ENCODE measurements at places on chromosomes 3 and 15.

DNA sequence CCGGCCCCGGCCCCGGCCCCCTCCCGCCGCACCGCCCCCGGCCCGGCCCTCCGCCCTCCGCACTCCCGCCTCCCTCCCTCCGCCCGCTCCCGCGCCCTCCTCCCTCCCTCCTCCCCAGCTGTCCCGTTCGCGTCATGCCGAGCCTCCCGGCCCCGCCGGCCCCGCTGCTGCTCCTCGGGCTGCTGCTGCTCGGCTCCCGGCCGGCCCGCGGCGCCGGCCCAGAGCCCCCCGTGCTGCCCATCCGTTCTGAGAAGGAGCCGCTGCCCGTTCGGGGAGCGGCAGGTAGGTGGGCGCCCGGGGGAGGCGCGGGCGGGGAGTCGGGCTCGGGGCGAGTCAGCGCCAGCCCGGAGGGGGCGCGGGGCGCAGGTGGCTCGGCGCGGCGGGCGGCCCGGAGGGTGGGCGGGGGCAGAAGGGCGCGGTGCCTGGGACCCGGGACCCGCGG, 352 bp downstream of the CHRD start:
- DNase-seq = peak; percentile 60

DNA sequence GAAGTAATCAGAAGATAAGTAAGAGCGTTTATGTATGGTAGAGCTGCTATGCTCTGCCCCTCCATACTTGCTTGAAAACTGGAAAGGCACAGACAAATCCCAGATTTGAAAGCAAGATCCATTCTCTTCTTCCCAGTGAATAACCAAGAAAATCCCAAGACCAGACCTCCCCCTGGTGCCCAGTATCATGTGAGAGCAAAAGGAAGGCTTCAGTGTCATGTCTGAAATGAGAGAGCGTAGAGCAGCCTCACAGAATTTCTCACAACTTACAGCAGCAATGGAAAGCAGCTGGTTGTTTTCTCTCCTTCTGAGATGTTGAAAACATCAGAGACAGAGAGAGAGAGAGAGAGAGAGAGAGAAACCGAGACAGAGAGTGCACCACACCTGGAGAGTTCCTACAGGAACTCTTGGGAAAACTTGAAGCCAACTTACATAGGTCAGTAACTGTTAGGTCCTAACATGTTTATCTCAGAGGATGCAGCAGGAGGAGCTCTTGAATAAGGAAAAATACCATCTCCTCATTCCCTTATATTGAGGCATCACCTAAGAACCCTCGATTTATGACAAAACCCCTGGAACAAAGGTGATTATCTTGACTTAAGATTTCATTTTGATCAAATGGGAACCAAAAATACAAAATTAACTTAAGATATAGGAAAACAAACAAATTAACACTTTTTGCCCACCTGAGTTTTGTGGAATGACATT, 273.3 kb downstream of the NSUN3 start:
- no peak for DNase-seq

DNA sequence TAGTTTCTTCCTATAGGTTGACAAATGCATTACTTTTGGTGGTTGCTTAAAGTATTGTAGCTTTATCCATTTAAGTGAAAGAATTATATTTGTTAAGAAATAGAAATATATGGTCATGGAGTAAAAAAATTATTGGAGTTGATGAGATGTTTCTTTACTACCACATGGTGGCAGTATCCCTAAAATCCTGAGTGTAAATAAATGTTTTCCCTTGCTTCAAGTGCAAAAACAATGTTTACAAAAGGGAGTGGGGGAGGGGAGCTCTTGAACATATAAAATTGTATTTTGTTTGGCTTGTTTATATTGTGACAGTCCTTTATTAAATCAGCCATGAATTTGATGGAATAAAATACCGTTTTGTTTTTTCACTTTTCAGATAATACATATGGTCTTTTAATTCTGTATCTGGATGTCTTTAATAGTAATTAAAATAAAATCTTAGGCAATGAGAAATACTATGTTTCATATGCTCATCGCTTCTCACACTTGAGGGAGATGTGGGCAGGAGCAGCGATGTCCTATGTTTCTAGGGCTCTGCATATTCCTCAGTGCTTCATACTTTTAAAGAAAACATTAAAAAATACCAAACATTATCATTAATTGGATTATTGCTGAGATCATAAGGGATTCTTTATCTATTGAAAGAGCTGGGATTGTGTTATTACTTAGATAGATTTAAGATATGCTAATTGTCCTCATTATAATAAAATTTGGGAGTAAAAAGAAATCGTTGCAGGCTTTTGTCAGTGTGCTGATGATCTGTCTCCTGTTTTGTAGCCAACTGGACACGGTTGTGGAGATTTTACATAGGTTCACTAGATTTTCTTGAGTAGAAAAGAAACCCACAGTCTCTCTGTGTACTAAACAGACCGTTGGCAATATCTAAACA, 349.7 kb downstream of the TUSC7 start:
- no peak for DNase-seq

- DNase-seq = no peak
Measured at GRCh38 chr3:70272798-70273197, 39.6 kb downstream of the MDFIC2 start.

DNA sequence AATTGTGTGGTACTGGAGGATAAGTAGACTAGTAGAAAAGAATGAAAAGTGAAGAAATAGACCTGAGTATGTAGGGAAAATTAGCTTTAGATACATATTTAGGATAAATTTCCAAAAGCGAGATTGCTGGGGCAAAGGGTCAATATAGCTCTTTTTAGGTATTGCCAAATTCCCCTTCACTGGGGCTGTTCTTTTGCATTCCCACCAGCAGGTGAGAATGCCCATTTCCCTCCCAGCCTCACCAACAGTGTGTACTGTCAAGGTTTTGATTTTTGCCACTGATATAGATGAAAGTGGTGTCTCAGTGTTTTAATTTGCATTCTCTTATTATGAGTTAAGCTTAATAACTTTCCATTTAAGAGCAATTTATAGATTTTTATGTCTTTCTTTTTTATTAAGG, 35.7 kb upstream of the BHLHE40 start:
- DNase-seq = peak; percentile 35

- DNase-seq = no peak
Measured at GRCh38 chr3:119628816-119629445, 31.2 kb downstream of the PLA1A start.

DNA sequence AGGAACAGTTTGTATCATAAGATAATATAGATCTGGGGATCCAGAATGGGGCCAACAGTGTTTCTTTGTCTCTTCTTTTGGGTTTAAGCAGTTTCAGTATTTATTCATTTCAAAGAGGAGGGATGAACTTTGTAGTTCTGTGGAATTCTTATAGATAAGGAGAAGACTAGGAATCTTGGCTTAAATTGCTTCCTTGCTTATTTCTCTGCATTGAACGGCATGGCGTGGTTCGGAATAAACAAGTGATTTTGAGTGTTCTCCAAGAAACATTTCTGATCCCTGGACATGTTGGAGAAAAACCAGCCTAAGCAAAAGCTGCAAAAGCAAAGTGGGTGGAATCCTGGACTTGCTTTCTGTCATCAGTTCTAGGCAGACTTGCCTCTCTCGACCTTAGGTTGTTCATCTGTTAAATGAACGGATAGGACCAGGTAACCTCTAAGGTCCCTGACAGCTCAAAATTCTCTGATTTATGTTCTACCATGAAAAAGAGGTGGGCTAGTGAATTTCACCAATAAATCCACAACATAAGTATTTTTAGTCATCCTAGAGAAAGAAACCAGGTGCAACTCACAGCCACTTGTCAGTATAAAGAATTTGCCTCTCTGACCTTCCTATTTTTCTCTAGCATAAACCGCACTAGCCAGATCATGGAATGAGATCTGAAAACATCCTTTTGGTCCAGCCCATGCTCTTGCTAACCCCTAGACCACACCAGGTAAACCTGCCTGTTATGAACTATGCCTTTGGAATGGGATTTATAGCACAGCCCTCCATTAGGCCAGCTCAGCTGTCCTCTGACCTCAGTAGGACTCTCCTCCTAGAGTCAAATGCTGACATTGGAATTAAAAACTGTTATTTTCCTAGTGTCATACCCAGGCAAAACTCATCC, 78.8 kb downstream of the CLDN11 start:
- no peak for DNase-seq

- peak; percentile 61 for DNase-seq
Measured at GRCh38 chr15:59174835-59175831, 31.5 kb upstream of the LDHAL6B start.

DNA sequence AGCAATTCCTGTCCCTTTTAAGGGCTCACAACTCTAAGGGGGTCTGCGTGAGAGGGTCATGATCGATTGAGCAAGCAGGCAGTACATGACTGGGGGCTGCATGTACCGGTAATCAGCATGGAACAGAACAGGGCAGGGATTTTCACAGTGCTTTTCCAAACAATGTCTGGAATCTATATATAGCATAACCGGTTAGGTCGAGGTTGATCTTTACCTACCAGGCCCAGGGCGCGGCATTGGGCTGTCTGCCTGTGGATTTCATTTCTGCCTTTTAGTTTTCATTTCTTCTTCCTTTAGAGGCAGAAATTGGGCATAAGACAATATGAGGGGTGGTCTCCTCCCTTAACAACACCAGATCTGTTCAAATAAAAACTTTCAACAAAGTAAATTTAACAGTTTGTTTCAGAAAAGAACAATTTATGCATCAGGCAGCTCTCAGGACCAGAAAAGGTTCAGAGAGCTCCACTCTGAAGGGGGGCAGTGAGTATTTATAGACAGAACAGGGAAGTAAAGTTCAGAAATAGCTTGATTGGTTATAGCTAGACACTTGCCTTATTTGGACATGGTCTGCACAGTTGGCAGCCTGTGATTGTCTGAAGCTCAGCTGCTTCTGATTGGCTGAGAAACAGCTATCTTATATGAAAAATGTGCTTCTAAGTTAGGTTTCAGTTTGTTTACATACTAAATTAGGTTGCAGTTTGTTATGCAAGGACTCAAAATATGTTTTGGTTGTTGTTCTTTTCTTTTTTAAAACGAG, 17.2 kb upstream of the B4GALT4 start:
- DNase-seq = peak; percentile 57

DNA sequence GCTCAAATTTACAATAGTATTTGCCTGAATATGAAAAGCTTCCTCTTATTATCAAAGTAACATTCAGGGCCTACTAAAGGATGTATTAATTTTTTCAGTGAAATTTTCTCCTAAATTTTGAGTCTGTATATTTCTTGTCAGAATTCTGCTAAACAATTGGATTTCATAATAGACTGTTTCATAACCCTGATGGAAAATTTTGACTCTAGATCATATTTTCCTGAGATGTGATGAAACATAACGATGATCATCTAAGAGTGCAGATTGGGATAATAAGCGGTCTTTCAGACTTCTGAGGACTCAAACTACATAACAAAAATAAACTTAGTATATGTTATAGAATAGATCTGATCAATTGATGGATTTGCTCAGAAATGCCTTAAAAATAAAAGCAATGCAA, 574.5 kb upstream of the TBL1XR1 start:
- no peak for DNase-seq

DNA sequence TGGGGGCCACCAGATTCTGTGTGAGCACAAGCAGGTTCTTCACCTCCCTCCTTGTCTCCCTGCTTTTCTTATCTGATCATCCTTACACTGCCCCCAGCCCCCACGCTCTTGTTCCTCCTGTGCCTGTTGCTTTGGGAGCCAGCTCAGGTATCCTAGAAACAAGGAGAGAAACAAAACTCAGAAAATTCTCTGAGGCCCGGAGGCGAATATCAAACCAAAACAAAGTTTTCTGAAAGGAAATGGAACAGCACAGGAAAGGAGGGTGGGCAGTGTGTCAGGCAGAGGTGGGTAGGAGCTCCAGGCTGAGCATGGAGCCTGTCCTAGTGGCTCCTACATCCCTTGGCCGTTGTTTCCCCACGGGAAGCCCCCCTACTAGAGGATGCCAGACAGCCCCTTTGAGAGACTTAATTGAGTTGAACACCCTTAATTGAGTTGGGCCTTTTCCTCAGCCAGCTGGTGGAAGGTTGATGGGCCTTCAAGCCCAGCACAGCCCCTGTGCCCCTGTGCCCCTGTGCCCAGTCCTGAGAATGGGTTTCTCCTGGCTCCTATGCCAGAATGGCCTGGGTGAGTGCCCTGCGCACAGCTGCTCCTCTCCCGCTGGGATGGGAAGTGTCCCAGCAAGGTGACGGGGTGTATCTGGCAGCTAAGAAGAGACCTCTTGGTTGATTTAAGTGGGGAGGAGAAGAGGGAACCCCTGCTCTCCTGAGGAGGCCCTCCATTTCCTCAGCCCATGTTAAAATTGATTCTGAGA, 22.8 kb upstream of the JMJD7 start:
- no peak for DNase-seq

GRCh38 chr3:13818919-13819318, 61.0 kb downstream of the WNT7A start:
- no peak for DNase-seq

DNA sequence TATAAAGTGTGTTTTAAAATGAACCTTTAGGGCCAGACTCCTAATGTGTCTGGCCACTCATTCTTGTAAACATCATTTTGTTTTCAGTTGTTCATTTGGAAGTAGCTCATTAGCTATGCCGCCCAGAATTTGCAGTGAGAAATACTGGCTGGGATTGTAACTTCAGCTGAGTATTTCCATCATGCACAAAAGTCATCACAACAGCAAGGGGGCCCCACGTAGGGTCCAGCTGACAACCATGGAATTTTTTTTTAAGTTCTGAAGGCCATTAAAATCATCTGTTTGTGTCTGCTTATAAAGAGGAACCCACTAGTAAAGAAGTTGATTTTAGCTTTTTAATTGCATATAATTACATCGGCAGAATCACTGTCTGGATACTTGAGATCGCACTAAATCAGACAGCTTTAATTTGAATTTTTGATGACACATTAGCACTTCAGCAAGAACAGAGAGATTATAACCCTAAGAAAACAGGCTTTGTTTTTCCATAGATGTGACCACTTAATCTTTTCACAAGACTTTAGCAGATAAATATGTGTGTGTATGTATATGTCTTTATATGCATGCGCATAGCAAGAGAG, 46.3 kb upstream of the SKOR1 start:
- DNase-seq = no peak

GRCh38 chr3:106692624-106693023, 684.6 kb upstream of the CCDC54 start:
- DNase-seq = no peak

DNA sequence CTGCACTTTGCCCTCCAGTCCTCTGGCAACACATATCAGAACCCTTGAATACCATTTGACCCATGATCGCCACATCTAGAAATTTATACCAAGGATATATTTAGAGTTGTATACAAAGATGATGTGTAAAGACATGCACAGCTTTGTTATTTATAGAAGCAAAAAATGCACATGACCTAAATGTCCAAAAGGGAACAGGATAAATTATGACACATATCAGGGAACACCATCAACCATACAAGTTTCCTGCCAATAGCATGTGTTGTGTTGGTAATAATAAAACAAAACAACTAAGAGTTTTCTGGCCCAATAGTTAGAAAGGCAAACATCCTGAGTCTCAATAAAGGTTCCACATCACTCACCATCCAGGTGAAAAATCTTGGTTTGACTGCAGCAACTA, 51.5 kb downstream of the AAGAB start:
- no peak for DNase-seq
